Left kidney (tissue), 8 donors: ENCODE measurements at places on chromosomes 2 and 18. TPM values are rescaled to one million over a fixed set of nuclear protein-coding genes. Genes with fewer than 3 reads are reported as not detected.

VWC2L gene
- 0.18 TPM for polyA plus RNA-seq

AQP12A gene
- polyA plus RNA-seq = not detected

C2orf66 gene
- 0.98 TPM for polyA plus RNA-seq

SMCHD1 gene
- polyA plus RNA-seq = 90.7 TPM

MTIF2 gene
- polyA plus RNA-seq = 51.7 TPM
